ENCODE measurements at places on chromosomes 16 and 17. TPM values are rescaled to one million over a fixed set of nuclear protein-coding genes. Genes with fewer than 3 reads are reported as not detected.

- DNase-seq, result no peak
Measured at GRCh38 chr17:81034168-81034777, 678 bp upstream of the BAIAP2 start.

DNA sequence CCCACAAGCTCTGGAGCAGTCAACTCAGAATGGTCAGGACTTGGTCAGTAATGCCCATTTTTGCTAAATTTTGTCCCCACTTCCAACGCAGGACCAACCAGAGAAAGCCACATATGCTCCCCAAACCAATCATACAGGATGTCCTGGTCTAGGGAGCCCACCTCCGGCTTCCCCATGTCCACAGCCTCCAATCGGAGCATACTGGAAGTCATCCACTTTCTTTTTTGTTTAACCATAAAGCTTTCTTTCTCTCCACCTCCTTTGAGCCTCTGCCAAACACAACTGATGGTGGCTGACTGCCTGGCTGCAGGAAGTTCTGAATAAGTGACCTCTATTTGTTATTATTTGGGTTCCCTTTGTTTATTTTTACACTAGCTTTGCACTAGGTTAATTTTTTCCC lies 549.1 kb downstream of the WWOX start:
- DNase-seq, result no peak

DNA sequence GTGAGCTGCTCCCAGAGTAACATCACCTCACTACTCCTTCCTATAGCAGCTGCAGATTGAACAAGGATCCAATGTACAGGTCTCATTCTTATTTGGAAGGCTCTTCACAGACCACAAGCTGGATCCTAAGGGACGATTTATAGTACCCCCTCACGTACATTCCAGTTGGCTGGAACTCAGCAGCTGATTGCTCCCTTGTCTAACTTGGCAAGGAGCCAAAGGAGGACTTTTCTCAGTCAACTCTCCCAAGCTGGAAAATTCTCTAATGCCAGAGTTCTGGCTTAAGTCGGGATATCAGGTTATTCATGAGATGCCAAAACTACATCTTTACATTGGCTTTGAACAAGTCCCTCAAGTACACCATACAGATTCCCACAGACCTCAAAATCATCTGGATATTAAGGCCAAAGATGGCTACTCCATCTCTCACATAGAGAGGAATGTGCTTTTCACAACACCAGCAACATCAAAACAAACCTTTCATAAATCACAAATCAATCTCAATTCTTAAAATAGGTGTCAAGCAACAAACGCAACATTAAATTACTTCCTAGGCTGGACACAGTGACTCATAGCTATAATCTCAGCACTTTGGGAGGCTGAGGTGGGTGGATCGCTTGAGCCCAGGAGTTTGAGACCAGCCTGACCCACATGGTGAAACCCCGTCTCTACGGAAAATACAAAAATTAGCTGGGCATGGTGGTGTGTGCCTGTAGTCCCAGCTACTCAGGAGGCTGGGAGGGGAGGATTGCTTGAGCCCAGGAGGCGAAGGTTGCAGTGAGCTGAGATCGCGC lies 39.3 kb downstream of the SMG6 start:
- DNase-seq, result peak; percentile 58

DNA sequence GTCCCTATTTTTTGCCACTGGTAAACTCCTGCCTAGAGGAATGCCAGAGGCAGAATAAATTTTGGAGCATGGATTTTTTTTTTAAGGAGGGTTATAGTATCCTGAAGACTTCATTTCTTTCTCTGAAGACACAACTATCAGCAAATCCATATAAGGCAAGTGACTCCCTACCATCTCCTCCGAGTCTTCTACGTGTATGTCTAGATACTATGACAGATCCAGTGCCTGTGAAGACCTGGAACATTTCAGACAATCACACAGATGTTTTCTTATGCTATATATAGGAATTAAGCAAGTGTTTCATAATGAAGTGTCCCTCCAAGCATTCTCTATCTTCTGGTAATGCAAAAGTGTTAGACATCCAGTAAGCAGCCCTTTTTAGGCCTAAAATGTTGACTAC lies 255.5 kb upstream of the TBX2 start:
- no peak for DNase-seq

Gene SOX8
- 0.33 TPM for total RNA-seq

GRCh38 chr17:5023588-5024147 lies 11.6 kb downstream of the SLC52A1 start:
- DNase-seq, result no peak

- DNase-seq, result no peak
Measured at GRCh38 chr16:73483934-73484711, 436.2 kb upstream of the ZFHX3 start.

GRCh38 chr17:61354895-61355874 lies 44.5 kb upstream of the TBX2 start:
- no peak for DNase-seq

DNA sequence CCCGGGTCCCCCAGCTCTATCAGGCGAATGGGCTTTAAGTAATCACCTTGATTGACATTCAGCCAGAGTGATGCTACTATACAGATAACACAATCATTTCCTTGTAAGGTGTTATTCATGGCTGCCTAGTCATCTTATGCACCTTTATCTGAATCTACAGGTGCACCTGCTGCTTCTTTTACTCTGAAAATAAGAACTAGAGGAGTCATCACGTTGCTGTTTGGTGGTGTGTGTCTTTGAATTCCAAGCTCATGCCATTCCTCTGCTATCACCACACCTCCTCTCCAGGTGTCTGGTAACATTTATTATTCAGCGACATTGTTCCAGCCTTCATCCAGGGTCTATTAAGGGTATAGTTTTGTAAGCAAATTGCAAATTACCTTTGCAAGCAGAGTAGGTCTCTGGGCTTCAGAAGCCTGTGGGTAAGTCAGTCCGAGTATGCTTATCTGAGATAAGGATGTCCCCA lies 51.9 kb downstream of the NOS2 start:
- no peak for DNase-seq

DNA sequence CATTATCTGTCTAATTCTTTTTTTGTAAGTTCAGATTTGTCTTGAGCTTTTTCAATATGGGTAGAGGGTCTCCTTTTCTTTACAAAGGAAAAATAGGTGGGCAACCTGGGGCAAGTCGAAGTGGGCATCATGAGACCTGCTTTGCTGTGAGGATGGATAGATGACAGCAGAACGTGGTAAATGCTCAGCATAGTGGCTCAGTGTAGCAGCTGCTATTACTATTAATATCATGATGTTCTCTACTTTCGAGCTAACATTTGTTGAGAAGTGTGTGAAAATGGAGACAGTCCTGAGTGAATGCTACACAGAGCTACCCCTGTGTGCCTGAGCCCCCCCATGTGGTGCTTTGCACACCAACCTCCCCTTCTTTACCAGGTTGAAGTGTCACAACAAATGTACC lies 39.0 kb upstream of the LGALS9 start:
- DNase-seq, result no peak

Gene KRTAP4-1
- total RNA-seq, result not detected
